ENCODE measurements at places on chromosomes 13 and 19.
A peak's percentile ranks its signal among the peaks of the same experiment; 100 is the strongest.

GRCh38 chr13:60629158-60629557 lies 232.1 kb downstream of the TDRD3 start:
- no peak for DNase-seq

- DNase-seq: peak; percentile 75
These were observed 824.0 kb downstream of the PCDH9 start for GRCh38 chr13:66405908-66406802.

GRCh38 chr19:8196271-8196927 lies 12.8 kb upstream of the CERS4 start:
- no peak for DNase-seq

- peak; percentile 36 for DNase-seq
These were observed 8.9 kb downstream of the OCEL1 start for GRCh38 chr19:17234911-17235299.

- DNase-seq: peak; percentile 32
These were observed 133.9 kb downstream of the AKAP11 start for GRCh38 chr13:42405665-42406390.

- DNase-seq: no peak
These were observed 81.7 kb upstream of the KLHL1 start for GRCh38 chr13:70189981-70190380.

GRCh38 chr13:19860884-19861655 lies 2.4 kb downstream of the ZMYM5 start:
- DNase-seq: peak; percentile 88

- DNase-seq: peak; percentile 52
These were observed at the start of gene DACH1 for GRCh38 chr13:71867131-71867814. TSS of gene DACH1 (minus strand) at chr13:71867204.

DNA sequence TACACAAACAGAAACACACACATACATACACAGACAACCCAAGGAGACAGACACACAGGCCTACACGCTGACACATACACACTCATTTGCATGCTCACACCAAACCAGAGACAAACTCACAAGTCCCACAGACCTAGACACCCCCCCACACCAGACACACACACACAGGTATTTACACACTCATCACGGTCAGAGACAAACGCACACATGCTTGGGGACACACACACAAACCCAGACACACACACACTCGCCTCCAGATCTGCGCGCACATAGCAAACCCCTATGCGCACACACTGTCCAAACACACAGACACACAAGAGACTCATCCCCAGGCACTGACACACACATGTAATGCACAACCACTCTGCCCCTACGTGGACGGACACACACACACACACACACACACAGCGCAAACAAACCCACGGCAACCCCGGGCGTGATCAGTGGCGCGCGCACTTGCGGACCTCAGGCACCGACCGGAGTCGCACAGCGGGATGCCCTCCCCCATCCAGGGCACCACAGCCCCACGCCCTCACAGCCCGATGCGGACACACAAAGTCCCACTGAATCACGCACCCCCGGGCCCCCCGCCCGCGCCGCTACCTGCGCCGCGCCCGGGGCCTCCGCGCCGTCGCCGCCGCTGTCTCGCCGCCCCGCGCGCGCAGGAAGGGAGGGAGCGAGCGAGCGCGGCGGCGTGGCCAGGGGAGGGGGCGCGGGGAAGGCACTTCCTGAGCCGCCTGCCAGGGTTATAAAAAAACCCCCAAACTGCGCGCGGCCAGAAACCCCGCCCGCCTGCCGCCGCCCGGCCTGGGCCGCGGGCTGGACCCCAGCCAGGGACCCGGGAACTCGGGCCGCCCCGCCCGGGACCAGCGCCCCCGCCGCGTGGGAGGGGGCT lies at the start of gene ADAMTS10:
ADAMTS10 (minus strand) TSS at position 675 of the 895 bp plus-strand sequence. CDS start 5,005 bp downstream, outside the sequence.
- DNase-seq: peak; percentile 70

GRCh38 chr19:31085125-31085524 lies 264.1 kb downstream of the TSHZ3 start:
- no peak for DNase-seq

DNA sequence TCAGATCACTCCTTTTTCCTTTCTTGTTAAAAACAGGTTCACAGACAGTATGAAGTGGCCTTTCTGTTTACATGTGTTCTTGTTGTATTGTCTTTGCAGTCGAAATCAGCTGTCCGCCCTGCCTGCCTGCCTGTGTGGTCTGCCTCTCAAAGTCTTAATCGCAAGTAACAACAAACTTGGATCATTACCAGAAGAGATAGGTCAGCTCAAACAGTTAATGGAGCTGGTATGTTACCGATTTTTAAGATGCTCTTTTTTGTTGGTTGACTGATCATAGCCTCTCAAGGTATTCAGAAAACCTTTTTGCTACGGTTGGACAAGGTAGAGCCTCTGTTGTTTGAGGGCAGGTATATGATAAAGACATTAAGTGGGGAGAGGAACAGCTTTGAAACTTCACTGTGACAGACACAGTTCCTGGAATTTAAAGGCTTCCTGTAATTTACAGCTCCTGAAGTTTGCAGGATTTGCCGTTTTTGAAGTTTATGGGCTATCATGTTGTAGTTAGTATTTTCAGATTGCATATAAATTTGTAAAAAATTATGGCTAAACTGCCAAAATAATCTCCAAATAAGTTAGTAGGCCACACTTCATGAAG lies 116.1 kb downstream of the LRCH1 start:
- no peak for DNase-seq

DNA sequence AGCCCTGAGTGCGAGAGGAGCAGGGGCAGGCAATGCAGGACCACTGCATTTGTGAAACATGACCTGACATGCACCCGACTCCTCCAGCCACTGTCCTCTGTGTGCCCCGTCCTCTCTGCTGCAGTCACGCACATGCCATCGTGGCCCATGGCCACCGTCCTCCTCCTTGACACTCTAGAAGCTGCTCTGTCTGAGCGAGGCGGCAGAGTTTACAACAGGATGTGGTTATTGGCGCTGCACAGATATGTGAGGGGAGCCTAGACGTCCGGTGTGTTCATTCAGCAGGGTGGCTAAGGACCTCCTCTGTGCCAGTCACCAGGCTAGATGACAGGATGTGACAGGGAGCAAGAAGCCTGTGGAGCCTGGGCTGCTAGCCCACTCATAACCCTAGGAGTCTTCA lies 277.8 kb downstream of the FOXO1 start:
- peak; percentile 70 for DNase-seq

GRCh38 chr19:6713773-6714692 lies 6.4 kb downstream of the C3 start:
- no peak for DNase-seq

- DNase-seq: no peak
These were observed 4.2 kb upstream of the ATP12A start for GRCh38 chr13:24675806-24676570.

- no peak for DNase-seq
These were observed 2.6 kb upstream of the NAT14 start for GRCh38 chr19:55482156-55482961.

GRCh38 chr13:101869553-101869952 lies 417.1 kb downstream of the ITGBL1 start:
- peak; percentile 28 for DNase-seq

- DNase-seq: no peak
These were observed 692.3 kb downstream of the SLITRK1 start for GRCh38 chr13:83190020-83190419.

DNA sequence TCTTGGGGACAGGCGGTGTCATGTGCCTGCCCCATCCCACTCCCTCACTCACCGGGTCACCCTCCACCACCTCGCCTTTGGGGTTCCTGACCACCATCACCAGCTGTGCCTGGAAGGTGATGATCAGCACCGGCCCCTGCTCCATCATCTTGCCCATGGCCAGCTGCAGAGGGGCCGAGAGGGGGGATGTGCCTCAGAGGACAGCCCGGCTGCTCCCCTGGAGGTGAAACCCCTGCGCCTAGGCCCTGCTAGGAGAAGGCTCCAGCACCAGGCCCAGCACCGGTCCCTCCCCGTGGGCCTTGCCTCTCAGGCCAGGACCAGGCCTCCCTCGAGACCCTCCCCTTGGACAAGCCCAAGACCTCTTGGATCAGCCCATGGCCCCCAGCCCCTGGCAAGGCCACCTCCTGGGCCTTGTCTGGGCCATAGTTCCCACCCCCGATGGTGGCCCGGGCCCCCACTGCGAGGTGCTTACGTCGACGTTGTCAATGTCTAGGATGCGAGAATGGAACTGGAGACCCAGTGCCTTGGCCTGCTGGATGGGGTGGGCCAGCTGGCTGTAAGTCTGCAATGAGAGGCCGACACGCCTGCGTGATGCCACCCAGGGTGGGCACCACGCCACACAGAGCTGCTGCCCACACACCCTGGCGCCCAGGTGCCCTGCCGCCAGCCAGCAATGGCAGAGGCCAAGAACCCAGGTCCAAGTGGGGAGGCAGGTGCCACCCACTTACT lies 1.8 kb upstream of the CTXN1 start:
- no peak for DNase-seq

GRCh38 chr13:39016087-39016486 lies 21.8 kb downstream of the PROSER1 start:
- no peak for DNase-seq

- DNase-seq: peak; percentile 85
These were observed 147.9 kb downstream of the KATNAL1 start for GRCh38 chr13:30159446-30159839.

DNA sequence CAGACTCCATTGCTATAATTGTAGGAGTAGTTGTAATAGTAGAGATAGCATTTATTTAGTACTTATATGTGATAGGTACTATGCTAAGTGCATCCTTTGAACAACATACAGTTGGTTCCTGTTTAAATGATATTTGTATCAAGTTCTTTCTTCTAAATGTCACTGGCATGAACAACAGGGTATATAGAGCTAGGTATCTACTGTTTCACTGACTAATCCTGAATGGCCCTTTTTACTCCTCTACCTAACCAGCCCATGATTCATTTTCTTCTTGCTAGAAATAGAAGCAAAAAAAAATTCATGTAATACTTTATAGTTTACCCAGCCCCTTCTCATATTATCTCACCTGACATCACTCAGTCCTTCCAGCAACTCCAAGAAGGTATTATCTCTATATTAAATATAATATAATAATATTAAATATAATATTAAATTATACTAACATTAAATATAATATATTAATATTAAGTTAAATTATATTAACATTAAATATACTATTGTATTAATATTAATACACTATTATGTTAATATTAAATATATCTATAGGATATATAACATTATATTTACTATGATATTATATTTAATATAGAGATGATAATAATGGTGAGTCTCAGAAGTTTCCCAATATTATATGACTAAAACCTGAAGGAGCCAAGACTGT lies 74.2 kb downstream of the FRY start:
- no peak for DNase-seq

- peak; percentile 57 for DNase-seq
These were observed 8.9 kb downstream of the CEBPA start for GRCh38 chr19:33293255-33294057.

DNA sequence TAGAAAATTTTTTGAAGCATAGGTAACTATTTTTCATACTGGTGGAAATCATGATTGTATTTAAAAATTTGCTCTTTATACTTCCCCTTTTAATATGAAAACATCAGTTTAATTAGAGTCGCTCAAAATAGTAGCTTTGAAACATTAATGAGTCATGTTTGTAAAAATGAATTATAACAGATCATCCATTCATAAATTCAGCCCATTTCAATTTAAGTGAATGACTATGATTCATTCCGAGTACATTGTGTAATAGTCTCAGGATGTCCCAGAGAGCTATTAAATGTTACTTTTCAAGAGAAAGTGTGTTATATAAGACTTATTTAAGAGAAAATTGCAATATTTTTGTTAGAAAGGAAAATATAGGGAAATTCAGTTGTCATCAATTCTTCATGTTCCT lies 111.0 kb downstream of the FNDC3A start:
- DNase-seq: peak; percentile 42

GRCh38 chr19:15885919-15886318 lies 12.0 kb downstream of the CYP4F2 start:
- no peak for DNase-seq

DNA sequence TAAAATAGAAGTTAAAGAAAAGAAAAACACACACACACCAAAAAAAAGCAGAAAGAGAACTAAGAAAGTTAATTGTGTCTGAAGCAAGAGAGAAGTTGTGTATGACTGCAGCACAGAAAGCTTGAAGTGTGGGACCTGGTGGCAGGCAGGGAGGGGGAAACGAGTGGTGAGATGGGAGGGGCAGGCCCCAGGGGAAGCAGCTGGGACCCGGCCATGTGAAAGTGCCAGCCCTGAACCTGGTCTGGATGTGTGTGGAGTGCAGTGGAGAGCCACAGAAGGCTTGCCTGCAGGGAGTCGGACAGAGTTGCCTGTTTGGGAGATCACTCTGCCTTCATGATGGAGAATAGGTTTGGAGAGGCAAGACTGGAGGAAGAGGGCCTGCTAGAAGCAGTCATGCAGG lies 199.0 kb downstream of the GGACT start:
- no peak for DNase-seq

DNA sequence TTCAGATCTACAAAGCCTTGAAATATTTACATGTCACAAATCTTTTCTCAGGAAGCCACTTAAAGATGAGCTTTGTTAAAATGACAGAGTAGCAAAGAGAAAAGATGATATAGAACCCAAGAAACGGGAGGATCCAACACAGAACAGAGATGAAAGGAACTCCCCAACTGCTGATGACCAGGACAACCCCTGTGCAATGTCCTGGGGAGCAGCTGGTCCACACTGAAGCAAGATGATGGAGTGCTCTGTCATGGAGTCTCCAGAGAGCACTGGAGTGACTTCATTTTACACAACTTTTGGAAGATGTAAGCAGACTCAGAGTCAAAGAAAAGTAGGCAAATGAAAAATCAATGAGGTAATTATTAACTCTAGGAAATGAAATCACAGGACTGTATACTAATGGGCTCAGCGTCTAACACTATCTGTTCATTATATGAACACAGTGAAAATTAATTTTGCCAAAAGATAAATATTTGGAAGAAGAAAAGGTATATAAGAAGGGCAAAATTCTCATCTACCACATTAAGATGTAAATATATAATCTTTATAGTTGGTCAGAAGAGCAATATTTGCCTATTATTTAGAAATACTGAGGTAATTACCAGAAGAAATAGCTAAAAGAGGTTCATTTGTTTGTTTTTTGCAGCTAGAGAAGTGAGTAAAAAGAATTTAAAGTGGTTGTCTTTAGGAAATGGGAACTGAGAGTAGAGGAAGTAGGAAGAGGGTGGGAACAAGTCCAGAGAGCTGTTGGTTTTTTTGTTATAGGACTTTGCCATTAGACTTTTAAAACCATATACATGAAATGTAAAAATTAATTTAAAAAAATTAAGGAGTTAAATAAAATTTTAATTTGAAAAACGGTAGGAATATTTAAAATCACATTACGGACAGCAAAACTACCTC lies 30.5 kb downstream of the MTRF1 start:
- no peak for DNase-seq

- DNase-seq: no peak
These were observed 35.8 kb downstream of the FRY start for GRCh38 chr13:32067149-32067961.

- DNase-seq: no peak
These were observed 156.8 kb upstream of the SOX1 start for GRCh38 chr13:111909971-111910671.

GRCh38 chr13:111327730-111328573 lies 7.5 kb downstream of the TEX29 start:
- no peak for DNase-seq

Measured in fibroblast of skin of back (primary cell).